ENCODE measurements at places on chromosomes 11 and 22.

DNA sequence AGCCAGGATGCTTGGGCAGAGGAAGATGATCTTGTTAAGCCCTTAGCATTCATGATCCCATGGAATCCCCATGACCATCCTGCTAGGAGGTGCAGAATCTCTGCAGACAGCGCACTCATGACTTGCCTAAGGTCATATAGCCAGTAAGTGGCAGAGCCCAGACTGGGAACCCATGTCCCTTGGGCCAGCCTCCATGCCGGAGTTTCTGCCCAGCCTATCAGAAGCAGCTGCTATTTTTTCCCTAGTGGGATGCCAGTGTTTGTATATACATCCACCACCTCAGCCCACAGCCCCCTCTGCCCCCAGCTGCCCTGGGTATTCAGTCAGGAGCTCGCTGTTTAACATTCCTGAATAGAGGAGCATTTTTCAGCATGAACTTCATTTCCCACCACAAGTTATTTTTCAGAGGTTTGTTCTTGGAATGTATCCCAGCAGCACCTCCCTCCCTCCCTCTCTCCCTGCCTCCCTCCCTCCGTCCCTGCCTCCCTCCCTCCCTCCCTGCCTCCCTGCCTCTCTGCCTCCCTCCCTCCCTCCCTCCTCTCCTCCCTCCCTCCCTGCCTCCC lies 34.4 kb upstream of the SUSD2 start:
- no peak for DNase-seq

GRCh38 chr11:1235901-1236315 lies 13.0 kb downstream of the MUC5B start:
- DNase-seq: no peak

DNA sequence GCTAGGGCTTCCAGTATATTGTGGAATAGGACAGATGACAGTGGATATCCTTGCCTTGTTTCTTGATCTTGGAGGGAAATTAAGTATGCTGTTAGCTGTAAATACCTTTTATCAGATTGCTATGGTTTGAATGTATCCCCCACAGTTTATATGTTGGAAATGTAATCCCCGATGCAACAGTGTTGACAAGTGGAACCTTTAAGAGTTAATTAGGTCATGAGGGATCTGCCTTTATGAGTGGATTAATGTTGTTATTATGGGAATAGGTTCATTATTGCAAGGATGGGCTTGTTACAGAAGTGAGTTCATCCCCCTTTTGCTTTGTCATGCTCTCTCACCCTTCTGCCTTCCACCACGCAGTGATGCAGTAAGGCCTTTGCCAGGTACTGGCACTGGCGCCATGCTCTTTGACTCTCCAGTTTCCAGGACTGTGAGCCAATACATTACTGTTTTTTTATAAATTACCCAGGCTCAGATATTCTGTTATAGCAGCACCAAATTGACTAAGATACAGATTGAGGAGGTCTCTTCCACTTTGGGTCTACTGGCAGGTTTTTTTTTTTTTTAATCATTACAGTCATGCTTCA lies 16.4 kb downstream of the CABIN1 start:
- DNase-seq: no peak

- no peak for DNase-seq
Observed at GRCh38 chr11:35155677-35156076, 16.7 kb downstream of the CD44 start.

DNA sequence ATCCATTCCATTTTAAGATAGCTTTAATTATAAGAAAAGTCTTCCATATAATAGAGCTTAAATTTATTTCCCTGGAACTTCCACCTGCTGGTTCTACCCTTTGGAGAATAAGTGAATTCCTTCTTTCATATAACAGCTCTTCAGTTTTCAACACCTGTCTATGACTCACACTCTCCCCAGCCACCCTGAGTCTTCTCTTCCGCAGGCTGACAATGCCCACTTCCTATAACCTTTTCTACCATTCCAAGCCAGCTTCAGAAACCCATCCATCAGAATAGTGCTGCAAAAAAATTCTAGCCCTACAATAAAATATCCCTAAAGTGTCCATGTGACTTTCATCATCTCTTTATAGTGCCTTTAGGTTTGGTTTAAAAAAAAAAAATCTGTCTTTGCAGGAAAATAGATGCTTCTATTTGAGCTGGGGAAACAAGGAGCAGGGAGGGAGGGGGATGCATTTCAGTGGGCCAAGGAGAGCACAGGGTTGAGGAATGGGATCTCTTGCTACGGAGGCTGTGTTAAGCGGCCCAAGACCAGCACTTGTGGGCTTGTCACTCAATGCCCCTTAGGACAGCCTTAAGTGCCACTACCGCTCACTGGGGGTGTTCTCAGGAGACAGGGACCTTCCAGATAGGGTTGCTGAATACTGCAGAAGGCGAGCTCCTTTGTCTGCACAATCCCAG lies 178.6 kb downstream of the DSCAML1 start:
- no peak for DNase-seq

DNA sequence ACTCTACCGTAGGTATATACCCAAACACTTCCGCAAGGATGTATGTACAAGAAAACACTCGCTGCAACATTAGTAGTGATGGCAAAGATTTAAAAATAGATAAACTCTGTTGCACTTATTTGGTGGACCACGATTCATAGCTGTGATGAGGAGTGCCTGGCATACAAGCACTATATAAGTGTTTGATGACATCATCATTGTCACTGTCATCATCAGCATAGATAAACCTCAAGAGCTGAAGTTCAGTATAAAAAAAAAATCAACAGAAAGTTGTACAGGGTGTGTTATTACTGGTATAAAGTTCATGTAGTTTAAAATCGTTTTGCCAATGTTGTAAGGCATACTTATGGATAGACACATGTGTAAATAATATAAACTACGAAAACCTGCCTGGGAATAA lies 24.0 kb upstream of the NUP50 start:
- DNase-seq: no peak

DNA sequence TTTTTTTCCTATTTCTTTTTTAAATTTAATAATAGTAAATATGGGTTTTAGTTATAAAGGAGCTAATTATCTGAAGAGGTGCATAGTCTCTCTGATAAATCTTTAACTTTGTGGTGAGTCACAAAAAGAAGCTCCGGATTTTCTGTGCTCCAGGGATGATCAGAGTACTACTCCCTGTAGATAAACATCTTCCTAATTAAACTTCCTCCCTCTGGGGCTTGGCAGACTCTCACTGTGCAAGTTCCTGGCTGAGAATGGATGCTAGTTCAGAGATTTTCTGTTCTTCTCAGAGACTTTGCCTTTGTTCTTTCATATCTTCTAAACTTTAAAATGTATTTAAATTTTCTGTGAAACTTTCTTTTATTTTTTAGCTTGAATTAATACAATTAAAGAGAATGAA lies at the start of gene OR10G7:
Gene OR10G7, minus strand, starts transcription at position 72 of the 400 bp plus-strand sequence. CDS start 2,324 bp downstream, outside the sequence.
- DNase-seq: no peak

DNA sequence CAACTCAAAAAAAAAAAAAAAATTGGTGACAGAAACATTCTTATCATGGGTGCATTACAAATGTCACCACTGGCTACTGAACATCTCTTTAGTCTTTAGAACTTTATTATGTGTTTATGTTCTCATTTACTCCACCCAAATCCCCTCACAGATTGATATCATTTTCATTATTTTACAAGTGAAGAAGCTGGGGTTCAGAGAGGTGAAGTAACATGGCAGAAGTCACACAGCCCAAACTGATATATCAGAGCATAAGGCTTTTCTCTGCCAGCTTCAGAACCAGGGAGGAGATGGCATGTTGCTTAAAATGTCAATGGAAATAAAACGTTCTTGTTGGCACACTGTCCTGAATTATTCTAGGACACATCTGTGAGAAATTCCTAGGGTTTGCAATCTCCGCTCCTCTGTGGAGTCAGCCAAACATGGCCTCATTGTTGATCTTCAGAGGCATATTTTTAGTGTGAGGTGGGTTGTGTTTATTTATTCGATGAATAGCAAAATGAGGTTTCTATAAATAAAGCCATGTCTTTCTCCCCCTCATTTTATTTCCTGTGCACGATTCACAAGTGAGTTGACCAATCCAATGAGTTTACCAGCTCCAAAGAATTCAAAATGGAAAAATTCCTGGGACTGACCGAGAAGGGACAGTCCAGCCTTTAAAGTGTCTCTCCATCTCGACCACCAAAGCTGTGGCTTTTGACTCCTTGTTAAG lies 72.9 kb upstream of the ANO1 start:
- DNase-seq: no peak

- no peak for DNase-seq
Observed at GRCh38 chr11:76626921-76627401, 43.6 kb downstream of the LRRC32 start.

DNA sequence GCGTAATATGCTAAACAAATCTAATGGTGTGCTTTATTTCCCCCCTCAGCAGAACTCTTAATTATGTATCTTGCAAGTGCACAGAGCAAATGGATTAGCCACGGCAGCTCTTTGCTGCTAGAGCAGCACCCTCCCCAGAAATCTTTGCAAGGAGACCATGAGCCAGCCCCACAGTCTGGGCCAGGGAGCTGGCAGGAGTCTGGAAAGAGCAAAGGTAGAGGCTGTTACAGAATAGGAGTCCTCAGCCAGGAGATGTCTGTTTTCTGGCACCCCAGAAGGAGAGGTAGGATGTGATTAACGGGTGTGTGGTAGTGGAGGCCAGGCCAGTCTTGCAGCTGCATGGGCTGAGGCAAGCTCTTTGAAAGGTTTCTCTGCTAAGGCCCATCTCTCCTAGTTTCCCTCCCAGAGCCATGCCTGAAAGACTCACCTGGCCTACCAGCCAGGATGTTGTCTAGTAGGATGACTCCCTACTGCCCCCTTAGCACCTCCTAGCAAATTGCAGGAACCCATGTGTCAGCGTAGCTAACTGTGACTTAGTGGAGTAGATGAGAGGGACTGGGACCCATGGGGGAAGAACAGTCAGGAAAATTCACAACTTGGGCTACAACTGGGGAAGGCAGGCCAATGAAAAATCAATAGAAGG lies 557.2 kb downstream of the BUD13 start:
- DNase-seq: no peak

GRCh38 chr22:31747441-31747840 lies 2.5 kb downstream of the PRR14L start:
- no peak for DNase-seq

DNA sequence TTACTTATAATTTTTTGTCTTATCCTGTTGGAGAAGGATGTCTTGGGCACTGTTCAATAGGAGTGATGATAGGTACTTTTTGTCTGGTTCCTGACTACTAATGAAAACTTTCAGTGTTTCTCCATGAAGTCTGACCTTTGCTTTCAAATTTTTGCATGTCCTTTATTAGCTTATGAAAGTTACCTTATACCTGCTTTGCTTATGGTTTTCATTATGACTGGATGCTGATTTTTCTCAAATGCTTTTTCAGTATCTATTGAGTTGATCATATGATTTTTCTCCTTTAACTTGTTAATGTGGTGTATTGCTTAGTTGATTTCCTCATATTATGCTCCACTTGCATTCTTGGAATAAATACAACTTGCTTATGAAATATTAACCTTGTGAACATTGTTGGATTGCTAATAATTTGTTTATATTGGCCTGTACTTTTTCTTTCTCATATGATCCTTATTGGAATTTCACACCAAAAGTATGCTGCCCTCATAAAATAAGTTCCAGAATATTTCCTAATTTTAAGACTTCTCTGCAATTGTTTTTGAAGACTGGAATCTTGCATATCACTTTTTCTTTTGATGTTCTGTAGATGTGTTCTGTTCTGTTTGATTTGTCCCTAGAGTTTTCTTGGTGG lies 85.0 kb upstream of the SC5D start:
- no peak for DNase-seq

DNA sequence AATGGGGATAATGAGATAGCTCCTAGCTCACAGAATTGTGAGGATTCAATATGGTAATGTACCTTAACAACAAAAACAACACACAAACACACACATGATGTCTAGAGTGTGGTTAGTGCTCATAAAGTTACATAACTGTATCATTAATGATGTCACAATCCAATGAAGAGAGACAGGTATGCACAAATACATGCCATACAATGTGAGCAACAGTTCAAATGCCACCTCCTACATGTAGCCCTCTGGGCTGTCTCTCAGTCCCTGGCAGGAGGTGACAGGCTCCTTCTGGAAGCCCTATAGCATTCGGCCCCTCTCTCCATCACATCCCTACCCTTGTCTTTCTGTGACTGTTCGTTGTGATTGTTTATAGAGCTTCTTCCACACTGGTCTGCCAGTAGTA lies 8.3 kb upstream of the MICALL1 start:
- DNase-seq: no peak

DNA sequence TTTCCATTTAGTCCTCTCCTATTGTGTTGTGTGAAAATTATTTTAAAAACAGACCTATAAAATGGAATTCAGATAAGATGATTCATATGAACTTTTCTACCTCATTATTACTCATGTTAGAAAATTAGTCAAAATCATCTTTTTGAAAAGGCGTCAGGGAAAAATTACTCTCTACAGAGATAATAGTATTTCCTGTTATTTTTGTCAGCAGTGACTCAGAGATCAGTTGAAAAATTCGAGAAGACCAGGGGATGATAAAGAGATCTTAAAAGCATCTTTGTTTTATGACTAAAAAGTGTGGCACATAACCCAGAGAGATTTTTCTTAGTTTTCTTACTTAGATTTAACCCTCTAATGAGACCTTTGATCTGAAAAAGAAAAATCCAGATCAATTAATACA lies 157.9 kb upstream of the CARD18 start:
- no peak for DNase-seq

DNA sequence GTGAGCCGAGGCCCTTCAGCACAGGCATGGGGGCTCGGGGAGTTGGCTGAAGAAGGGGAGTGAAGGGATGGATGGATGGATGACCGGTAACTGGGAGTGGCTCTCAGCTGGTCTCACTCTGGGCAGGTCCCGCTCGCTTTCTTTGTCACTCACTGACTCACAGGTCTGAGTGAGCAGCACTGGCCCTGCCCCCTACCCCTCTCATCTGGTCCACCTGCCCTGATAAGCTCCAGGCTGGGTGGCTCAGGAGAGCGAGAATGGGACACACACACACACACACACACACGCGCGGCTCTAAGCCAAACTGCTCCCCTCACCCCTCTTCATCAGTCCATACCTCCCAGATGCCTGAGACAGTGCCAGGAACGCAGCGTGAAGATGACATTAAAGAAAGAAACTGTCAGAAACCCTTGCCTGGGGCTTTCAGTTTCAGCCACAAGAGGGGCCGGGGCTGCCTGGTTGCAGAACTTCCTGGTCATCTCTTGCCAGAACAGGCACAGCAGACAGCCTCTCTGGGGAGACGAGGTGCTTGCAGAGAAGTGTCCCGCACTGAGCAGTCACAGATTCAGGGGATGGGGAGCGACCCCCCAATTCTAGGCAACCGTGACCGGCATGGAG lies 16.5 kb upstream of the SHISAL1 start:
- DNase-seq: no peak

All from NCI-H1092 (cell line).